Eye (tissue), 1 donor: ENCODE measurements at places on chromosomes 2 and 18.

GRCh38 chr2:720842-721241 lies 43.6 kb upstream of the TMEM18 start:
- no peak for DNase-seq

GRCh38 chr2:27261241-27261925 lies 1.5 kb downstream of the SLC30A3 start:
- no peak for DNase-seq

DNA sequence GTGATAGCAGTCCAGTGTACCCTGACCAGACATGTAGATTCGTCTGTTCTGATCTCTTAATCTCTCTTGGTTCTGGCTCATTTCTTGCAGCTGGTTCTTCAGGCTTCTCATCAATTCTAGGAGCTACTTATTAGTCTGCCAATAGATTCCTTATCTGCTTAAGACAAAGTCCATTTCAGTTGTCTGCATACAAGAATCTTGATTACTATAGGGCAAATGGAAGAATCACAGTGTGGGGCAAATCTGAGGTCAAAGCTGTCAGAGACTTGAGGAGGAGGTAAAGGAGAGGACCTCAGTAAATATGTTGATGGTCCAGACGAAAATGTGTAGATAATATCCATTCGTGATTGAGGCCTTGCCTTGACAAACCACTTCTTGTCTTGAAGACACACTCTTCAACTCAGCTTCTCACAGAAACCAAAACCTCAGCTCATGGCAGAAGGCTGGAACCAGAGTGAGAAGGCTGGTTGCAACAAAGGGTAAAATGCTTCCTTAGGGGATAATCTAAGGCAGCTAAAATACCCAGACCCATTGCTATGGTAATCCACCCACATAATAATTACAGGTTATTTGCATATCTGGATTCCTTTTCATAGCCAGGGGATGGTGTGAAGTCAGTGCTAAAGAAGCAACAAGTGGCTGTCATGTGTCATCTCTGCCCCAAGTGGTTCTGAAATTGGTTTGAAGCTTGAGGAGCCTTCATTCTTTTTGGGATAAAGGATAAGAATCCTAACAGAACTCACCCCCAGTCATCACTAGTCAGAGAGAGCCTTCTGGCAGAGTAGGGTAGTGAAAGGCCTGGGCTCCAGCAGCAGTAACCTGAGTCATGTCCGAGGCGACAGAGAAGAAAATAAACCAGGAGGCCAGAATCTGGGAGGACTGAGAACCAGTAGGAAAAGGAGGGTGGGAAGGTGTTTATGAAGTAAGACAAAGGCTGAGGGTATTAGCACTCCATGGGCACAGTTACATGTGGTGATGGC lies 29.2 kb upstream of the PELI1 start:
- no peak for DNase-seq

DNA sequence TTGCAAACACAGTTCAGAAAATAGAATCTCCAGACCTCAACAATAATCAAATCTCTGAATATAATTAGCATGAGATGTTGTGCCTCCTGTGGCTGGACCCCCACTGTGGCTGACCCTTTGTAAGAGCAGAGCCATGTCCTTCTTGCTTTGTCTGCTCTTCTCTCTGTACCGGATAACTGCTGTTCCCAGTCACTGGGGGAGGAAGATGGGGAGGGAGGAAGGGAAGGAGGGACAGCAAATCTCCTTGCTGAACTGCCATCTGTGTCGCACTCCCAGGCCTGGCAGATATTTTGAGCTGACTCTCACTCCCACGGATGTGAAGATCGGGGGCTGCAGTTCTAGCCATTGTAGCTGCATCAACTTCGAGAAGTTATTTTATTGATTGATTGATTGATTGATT lies 319.0 kb upstream of the CXCR4 start:
- DNase-seq: peak; percentile 72

- peak; percentile 11 for DNase-seq
Observed at GRCh38 chr2:223465793-223466192, 136.4 kb downstream of the SCG2 start.

GRCh38 chr2:77862120-77862519 lies 339.9 kb upstream of the LRRTM4 start:
- no peak for DNase-seq

GRCh38 chr2:26302846-26303245 lies 43.1 kb upstream of the SELENOI start:
- no peak for DNase-seq
